ENCODE measurements at places on chromosomes 3 and 15.
A peak's percentile ranks its signal among the peaks of the same experiment; 100 is the strongest.

DNA sequence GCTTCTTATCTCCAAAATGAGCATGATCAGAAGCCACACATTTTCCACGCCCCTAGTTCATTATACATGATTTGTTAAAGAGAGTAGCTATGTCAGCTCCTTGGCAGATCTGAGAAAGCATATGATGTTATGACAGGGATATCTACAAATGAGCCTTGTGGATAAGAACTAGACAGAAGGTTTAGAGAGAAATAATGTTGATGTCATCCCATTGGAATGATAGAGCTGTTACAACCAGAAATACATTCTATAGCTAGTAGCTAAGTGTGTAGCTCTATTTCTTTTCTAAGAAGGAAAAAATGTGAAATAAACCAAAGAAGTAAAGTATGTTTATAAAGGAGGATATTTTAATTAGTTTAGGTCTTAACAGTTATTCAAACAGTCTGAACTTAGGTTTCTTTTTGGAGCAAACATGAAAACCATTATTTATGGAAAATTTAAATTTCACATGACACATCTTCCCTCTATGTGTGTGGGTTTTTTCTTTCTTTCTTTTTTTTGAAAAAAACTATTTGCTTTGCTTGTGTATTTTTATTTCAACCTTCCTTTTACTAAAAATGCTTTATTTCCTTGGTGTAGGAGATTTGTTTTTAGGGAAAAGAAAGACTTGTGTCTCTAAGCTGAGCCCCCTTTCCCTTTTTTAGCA, 167.7 kb downstream of the GHSR start:
- no peak for DNase-seq

DNA sequence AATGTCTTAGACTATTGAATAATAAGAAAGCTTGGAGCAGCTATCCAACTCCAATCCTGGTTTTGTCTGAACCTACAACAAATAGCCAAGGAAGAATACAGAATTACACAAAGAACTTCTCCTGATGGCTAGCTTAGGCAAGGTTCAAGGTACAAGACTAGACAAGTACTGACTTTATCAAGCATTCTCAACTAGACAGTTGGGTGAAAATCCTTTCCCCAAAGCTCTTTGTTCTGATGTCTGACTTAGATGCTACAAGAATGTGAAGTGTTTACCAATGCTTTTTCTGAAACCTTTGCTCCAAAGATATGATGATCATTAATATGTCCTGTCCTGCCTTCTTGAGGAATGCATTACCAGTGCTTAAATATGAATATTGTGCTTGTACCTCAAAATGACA, 113.8 kb downstream of the ANXA2 start:
- no peak for DNase-seq

DNA sequence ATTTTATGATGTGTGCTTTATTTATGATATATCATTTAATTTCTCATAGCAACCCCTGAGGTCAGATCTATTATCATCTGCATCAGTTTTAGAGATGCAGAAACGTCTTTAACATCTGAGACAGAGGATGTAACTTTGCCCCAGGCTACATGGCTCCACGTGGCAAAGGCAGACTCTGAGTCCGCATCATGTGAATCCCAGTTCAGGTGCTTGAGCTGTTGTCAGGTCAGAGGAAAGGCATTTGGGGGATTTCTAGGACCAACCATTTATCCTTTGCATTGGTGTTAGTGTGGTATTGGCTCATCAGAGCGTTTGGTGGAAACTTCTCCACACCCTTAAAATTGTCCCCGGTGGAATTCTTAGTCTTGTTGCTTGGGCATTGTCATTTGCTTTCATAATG, 10.8 kb downstream of the CACNA2D3 start:
- DNase-seq: no peak

DNA sequence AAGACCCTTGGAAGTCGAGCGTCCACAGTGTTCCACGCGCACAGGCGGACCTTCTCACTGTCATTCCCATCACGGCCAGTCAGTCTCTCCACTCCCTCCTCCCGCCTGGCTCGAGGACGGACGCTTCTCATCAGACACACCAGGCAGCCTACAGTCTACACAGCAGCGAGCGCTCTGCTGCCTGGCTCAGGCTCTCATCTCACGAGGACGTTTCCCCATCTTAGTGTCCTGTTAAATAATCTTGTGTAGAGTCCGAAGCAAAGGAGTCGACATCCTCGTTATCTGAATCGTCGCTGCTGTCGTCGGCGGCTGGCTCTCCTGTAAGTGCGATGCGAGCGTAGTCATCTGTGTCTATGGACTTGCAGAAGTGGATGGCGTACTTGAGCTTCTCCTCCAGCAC, 12.4 kb upstream of the OCA2 start:
- DNase-seq: no peak

DNA sequence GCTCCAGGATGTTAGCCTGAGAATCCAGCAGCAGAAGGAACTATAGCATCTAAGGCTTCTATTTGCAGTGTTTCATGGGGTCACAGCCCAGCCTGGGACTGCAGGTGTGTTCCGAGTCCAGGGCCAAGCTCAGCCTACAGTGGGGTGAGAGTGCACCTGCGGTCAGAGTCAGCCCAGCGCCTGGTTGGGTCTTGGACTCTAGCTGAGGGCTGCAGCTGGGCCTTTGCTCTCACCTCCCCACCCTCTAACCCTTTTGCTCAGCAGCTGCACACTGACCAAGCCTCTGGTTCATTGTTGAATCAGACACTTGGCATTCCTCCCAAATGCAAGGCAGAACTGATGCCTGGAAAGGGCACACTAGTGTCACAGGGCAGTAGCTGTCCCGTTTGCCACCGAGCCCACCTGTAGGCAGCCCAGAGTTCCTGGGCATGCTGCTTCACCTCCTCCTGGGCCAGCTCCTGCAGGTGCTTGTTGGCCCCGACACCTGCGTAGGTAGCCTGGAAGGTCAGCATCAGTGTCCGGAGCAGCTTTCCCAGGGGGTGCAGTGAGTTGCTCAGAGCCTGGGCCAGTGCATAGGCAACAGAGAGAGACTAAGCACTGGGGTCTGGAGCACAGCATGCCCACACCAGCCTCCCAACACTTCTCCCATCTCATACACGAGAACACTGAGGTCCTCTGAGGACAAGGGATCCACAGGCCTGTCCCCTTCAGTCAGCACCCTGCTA, 17.5 kb downstream of the ALS2CL start:
- DNase-seq: no peak

GRCh38 chr15:85397926-85398325, 17.5 kb downstream of the AKAP13 start:
- DNase-seq: no peak

- no peak for DNase-seq
These were observed 13.7 kb downstream of the FLNB start for GRCh38 chr3:58021962-58022361.

DNA sequence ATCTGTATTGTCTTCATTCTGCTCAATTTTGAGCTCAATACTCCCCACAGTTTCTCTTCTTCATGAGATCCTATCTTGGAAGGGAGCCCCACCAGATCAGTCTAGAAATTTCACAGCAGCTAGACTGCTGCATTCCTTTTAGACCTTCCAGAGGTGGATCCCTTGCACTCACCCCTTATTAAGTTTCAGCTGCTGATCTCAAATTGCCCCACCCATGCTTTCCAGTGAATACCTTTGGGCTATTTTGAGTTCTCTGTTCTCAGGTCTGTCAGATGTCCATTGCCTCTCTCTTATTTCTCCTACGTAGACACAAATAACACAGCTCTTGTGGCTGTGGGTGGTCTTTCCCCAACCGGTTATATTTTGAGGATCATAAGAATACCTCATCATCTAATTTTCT, 60.8 kb downstream of the GPR156 start:
- DNase-seq: no peak

DNA sequence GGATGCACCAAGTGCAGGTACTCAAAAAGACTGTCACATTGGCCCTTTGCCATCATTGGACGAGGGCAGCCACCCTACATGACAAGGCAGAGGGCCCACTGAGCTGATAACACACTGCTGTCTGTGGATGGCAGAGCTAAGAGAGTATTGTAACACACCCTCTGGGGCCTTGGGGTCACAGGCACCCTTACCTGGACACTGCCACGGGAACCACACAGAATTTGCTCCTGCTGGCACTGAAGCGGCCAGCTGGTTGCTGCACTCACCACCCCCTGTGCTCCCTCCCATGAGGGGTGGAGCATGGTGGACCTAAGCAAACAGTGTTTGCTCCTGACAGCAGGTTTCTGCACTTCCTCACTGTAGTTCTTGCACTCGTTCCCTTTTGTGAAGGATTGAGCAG, 208.2 kb upstream of the SGO1 start:
- DNase-seq: no peak

GRCh38 chr15:59946084-59946483, 58.0 kb upstream of the FOXB1 start:
- DNase-seq: no peak

GRCh38 chr3:156317462-156318074, 197.2 kb downstream of the KCNAB1 start:
- no peak for DNase-seq

GRCh38 chr3:192801985-192802384, 74.6 kb upstream of the FGF12 start:
- no peak for DNase-seq

GRCh38 chr15:61649046-61649445, 411.2 kb downstream of the VPS13C start:
- no peak for DNase-seq

GRCh38 chr3:174295306-174296092, 563.6 kb upstream of the NAALADL2 start:
- DNase-seq: no peak

DNA sequence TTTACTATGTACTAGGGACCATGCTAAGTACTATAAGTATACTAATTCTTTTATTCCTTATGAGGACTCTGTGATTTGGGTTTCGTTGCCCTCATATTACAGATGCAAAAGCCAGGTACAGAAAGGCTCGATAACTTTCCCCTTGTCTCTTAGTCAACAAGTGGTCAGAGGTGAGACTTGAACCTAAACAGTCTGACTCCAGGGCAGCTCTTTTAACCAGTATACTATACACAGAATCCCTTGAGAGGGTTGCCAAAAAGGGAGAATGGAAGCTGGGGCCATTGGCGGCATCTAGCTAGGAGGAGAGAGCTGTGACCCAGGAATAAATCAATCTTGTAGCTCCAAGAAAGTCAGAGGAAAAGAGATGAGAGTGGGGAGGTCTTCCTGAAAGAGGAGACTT, 92.4 kb downstream of the TOP2B start:
- no peak for DNase-seq

DNA sequence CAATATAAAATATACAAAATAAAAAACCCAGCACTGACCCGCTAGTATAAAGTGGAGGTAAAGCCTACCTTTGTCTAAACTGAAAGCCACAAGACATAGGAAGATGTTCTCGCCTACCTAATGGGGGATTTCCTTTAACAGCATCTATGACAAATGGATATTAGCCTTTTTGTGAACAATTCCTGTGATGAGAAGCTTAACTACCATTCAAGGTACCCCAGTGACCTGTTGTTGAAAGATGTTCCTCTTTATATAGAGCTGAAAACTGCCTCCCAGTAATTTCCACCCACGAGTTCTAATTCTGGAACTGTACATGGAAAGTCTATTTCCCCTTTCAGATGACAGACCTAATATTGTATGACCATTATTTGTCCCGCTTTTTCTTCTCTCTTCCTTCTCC, 109.8 kb upstream of the RASGRP1 start:
- no peak for DNase-seq

GRCh38 chr15:69570454-69570853, 117.8 kb downstream of the RPLP1 start:
- no peak for DNase-seq

- no peak for DNase-seq
These were observed 13.6 kb downstream of the KLF15 start for GRCh38 chr3:126343649-126344035.

DNA sequence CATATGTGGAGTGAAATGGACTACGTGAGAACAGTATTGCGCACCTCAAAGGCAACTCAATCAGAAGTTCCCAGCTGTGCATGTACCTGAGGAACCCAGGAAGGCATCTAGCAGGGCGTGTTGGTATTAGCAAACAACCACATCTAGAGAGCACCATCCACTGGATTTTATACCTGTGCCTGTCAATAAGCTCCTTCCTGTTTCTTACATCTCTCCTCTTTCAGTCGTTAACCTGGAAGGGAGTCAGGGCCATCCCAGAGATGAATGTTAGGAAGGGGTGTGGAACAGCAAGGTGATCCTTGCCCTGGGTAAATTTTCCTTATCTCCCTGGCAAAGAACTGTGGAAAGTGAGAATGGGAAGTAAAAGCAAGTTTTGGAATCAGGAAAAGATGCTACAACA, 29.6 kb upstream of the CHMP2B start:
- no peak for DNase-seq

- no peak for DNase-seq
These were observed 75.3 kb upstream of the RPL35A start for GRCh38 chr3:197874653-197875052.

- no peak for DNase-seq
These were observed 60.4 kb downstream of the UQCC5 start for GRCh38 chr3:52596658-52597265.

DNA sequence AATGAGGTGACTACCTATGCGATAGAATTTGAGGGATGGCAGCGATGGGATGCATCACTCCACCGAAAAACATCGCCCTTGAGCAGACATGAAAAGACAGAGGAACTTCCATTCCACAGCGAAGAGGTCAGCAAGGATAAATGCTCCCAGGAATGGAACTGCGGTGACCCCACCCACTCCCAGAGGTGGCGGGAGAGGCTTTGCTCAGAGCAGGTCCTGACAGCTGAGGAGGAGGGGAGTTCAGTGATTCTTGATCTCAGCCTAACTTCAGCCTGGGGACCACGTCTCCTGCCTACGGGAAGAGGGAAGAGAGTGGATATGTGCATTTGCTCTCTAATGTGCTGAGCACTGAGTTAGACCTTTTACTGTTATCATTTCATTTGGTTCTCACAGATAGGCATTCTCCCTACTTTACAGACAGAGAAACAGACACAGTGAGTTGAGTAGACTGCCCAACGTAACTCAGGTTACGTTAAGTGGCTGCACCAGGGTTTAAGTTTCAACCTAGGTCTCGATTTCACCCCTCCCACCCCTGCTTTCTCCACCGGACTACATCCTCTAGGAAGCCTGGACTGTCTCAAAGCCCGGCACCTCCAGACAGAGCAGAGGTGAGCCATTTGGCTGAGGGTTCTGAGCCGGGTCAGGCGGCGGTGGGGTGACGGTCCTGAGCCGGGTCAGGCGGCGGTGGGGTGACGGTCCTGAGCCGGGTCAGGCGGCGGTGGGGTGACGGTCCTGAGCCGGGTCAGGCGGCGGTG, 170.0 kb downstream of the RAB11A start:
- no peak for DNase-seq

- peak; percentile 65 for DNase-seq
These were observed 33.0 kb downstream of the BLM start for GRCh38 chr15:90750186-90750585.

Measured in GM06990 (cell line).